ENCODE measurements at places on chromosomes 5 and 9.

DNA sequence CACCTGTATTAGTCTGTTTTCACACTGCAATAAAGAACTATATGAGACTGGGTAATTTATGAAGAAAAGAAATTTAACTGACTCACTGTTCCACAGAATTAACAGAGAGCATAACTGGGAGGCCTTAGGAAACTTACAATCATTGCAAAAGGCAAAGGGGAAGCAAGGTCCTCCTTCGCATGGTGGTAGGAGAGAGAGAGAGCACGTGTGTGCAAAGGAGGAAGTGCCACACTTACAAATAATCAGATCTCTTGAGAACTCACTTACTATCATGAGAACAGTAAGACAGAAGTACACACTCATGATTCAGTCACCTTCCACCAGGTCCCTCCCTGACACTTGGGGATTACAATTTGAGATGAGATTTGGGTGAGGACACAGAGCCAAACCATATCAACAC lies 258.7 kb downstream of the TRIM32 start:
- DNase-seq: no peak

- DNase-seq: no peak
These were observed 812 bp downstream of the SREK1 start for GRCh38 chr5:66144834-66145390.

- DNase-seq: no peak
These were observed at the start of gene OLFML2A for GRCh38 chr9:124776954-124777648. Gene OLFML2A (plus strand): TSS chr9:124777133. CDS start chr9:124777271, 138 bp downstream.

DNA sequence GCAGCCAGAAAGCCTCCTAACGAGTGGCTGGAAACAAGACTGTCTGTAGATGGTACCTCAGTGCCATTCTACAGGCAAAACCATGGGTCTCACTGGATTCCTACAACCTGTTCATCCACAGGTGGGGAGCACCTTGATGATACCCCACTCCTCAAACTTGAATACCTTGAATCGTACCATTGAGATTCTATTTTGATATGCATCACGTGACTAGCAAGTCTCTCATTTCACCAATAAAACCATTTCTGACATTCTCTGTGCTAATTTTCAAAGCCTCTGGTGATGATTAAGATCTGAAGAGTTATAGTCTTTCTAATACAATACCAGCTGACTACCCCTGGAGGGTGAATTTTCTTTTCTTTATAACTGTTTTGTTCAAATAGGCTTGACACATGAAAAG lies 188.9 kb downstream of the ADAMTS12 start:
- DNase-seq: no peak

DNA sequence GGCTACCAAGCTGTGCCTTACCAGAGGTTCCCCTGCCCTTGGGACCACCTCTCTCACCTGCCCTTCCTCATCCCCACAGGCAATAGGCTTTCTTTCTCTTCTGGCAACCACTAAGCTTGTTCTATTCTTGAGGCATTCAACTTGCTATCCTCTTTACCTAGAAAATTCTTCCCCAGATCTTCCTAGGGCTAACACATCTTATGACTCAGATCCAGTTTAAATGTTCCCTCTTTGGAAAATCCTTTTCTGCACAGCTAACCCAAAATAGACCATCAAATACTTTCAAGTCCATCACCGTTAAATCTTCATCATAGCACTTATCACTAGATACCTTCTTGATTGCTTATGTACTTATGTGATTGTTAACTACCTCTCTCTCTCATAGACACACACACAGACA lies 93.7 kb downstream of the ENC1 start:
- DNase-seq: no peak

GRCh38 chr9:130862217-130862616 lies 27.2 kb downstream of the ABL1 start:
- no peak for DNase-seq

DNA sequence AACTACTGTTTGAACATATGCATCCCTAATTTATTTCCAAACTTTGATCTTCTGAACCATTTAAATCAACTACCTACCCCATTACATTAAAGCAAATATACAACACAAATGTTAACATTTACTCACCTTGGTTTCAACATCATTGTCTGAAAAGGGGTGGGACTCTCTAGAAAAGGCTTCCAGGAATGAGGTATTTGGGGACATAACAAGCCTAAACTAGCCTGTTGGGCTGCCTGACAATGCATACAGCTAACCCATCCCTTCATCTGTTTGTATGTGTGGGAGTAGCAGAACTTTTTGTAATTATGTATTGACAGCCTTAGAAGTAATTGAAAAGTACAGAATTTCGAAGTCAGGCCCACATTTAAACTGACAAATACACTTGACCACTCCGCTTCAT lies 2225.9 kb upstream of the C9orf72 start:
- DNase-seq: no peak
